ENCODE measurements at places on chromosomes 5 and 9. TPM values are rescaled to one million over a fixed set of nuclear protein-coding genes. Genes with fewer than 3 reads are reported as not detected.

DNA sequence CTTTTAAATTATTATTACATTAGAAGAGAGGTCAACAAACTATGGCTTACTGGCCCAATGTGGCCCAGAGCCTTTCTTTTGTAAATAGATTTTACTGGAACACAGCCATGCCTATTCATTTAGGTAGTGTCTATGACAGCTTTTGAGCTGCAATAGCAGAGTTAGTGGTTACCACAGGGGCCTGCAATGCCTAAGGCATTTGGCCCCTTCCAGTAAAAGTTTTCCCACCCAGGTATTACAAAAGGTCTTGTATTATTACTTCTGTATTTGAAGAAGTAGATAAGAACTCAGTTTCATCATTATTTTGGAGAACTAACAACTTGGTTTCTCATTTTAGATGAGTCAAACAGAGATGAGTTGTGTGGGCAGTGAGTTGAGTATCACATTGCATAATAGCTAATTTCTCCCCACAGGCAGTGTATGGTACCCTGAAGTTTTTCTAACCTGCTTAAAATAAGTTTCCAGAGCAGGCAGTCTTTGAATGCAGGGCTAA lies 9.5 kb downstream of the MTRR start:
- peaks cover 47% of the 10 kb centered on the region for H3K4me1 ChIP-seq
- no peaks in the 10 kb centered on the region for H3K27me3 ChIP-seq
- DNase-seq: no peak

DNA sequence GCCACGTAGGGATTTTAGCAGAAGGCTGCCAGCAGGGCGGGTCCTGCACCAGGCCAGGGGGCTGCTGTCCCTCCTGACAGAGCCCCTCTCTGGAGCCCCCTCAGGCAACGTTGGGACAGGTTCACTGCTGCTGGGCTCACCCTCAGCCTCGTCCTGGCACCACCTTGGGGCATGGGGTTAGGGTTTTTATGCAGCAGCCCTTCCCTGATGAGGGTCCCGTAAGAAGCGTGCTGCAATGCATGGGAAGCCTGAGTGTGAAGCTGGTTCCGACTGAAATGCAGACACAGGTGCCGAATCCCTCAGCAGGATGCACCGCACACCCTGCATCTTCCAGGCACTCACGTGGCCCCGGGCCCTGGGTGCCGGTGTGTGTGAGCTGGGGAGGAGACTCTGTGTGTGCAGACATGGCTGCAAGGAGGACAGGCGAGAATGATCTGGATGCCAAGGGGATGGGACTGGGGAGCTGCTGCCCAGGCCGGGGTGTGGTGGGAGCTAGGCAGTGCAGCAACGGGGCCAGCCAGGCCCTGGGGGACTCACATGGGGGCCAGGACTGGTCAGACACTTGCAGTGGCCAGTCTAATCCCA lies 27.1 kb downstream of the ZDHHC11B start:
- no peaks in the 10 kb centered on the region for H3K27me3 ChIP-seq
- H3K4me3 ChIP-seq: no peak overlapping the region
- H3K4me1 ChIP-seq: peaks cover 7% of the 10 kb centered on the region

DNA sequence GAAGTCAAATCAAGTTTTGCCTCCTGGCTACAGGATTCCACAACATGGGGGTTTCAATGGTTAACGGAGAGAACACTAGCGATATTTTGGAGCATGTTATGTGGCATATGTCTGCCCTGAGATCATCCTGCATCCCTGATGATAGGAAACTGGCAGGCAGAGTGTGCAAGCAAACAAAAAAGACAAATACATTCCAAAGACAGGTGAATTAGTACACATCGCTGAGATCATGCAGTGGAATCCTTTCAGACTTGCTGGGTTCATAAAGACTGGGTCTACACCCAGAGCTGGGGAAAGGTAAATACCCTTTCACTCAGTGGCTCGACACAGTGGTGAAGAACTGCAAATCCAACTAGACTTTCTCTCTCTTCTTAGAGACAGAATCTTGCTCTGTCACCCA lies 286.5 kb downstream of the EFNA5 start:
- peaks cover 18% of the 10 kb centered on the region for H3K4me1 ChIP-seq
- no peak overlapping the region for H3K27ac ChIP-seq
- H3K36me3 ChIP-seq: no peaks in the 10 kb centered on the region
- no peak for DNase-seq
- no peaks in the 10 kb centered on the region for H3K27me3 ChIP-seq
- no peak overlapping the region for H3K4me3 ChIP-seq

DNA sequence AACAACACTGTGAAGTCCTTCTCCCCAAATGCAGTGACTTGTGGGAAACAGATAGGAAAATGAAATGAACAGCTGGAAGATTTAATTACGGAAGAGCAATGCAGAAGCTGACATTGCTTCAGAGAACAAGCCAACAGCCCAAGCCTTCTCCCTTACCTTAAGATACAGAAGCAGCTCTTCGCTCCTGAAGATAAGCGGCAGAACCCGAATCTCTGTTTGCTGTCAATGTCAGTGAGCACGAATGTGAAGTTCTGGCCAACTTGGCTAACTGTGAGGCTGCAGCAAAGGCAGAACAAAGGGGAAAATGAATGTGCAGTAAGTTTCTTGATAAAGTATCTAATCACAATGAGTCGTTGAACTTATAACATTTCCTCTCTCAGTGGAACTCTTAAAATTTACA lies 172.4 kb downstream of the DENND1A start:
- no peak overlapping the region for H3K27ac ChIP-seq
- no peaks in the 10 kb centered on the region for H3K4me1 ChIP-seq
- H3K36me3 ChIP-seq: peaks cover 7% of the 10 kb centered on the region
- DNase-seq: no peak
- no peaks in the 10 kb centered on the region for H3K27me3 ChIP-seq

The CXCL14 gene
- total RNA-seq: not detected

- H3K4me1 ChIP-seq: peaks cover 8% of the 10 kb centered on the region
- peak overlapping the region; percentile 75 for H3K27ac ChIP-seq
- H3K4me3 ChIP-seq: peak overlapping the region; percentile 79
These were observed 62.4 kb upstream of the FSD1L start for GRCh38 chr9:105385381-105385985.

The PIP5K1B gene
- 1.9 TPM for total RNA-seq

- no peaks in the 10 kb centered on the region for H3K36me3 ChIP-seq
- no peak overlapping the region for H3K4me3 ChIP-seq
- no peak overlapping the region for H3K27ac ChIP-seq
- no peaks in the 10 kb centered on the region for H3K27me3 ChIP-seq
These were observed 6.7 kb upstream of the DBH start for GRCh38 chr9:133629221-133630110.

- H3K27me3 ChIP-seq: no peaks in the 10 kb centered on the region
- H3K4me1 ChIP-seq: no peaks in the 10 kb centered on the region
- no peak for DNase-seq
- H3K4me3 ChIP-seq: no peak overlapping the region
These were observed 424.0 kb downstream of the CDH18 start for GRCh38 chr5:19564036-19564435.

DNA sequence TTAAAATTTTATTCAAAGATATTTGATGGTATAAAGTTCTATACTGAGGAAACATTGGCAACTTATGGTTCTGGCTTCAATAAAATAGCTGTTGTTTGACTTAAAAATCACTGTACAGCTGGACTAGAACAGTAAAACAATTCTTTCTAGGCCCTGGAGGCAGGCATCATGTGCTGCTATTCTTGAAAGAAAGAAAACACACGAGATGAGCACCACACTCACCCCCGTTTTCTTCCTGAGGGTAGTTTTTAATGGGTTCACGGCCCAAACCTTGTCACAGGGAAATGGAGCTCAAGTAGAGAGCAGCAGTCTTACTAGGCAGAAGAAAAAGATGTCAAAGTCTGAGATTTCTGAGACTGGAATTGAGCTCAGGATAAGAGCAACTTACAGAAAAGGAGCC lies 68.0 kb downstream of the FSTL4 start:
- no peak overlapping the region for H3K4me3 ChIP-seq
- H3K27me3 ChIP-seq: peaks cover 50% of the 10 kb centered on the region
- H3K27ac ChIP-seq: no peak overlapping the region
- H3K36me3 ChIP-seq: no peaks in the 10 kb centered on the region
- no peaks in the 10 kb centered on the region for H3K4me1 ChIP-seq
- no peak for DNase-seq

GRCh38 chr9:87503430-87503829 lies 5.8 kb downstream of the DAPK1 start:
- H3K4me3 ChIP-seq: no peak overlapping the region
- no peaks in the 10 kb centered on the region for H3K36me3 ChIP-seq
- H3K27me3 ChIP-seq: peaks cover 28% of the 10 kb centered on the region

The LVRN gene
- total RNA-seq: not detected

- H3K4me3 ChIP-seq: no peak overlapping the region
- H3K36me3 ChIP-seq: no peaks in the 10 kb centered on the region
- peaks cover 8% of the 10 kb centered on the region for H3K27me3 ChIP-seq
- no peak overlapping the region for H3K27ac ChIP-seq
- no peaks in the 10 kb centered on the region for H3K4me1 ChIP-seq
- DNase-seq: no peak
These were observed 18.3 kb upstream of the OBP2B start for GRCh38 chr9:133227242-133227860.

GRCh38 chr5:139759219-139759721 lies 36.3 kb upstream of the PSD2 start:
- H3K4me3 ChIP-seq: no peak overlapping the region
- H3K27ac ChIP-seq: no peak overlapping the region
- H3K4me1 ChIP-seq: peaks cover 11% of the 10 kb centered on the region
- no peak for DNase-seq
- H3K27me3 ChIP-seq: peaks cover 47% of the 10 kb centered on the region

DNA sequence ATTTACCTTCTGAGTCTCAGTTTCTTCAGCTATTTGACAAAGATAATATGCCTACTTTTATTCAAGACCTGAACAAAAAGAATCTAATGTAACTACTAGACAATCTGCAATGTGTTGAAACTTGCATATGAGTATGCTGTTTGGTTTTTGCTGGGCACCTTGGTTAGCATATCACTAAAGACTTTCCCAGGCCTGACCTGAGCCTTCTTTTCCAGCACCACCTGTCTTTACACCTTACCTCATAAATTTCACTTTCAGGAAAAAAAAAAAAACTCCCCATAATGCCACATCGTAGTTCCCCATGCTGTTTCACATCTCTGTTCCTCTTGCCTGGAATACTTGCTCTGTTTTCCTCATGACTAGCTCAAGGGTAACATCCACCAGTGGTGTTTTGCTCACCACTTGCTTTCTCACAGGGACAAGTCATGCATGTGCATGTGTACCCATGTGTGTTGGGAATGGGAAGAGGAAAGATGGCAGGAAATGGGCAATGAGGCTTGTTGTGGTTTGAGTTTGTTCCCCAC lies 45.6 kb upstream of the TLE4 start:
- H3K4me1 ChIP-seq: no peaks in the 10 kb centered on the region
- no peak for DNase-seq
- H3K4me3 ChIP-seq: no peak overlapping the region

The AGPAT2 gene
- total RNA-seq: 16.1 TPM

The PRDM9 gene
- total RNA-seq: not detected

- no peak overlapping the region for H3K27ac ChIP-seq
- no peaks in the 10 kb centered on the region for H3K4me1 ChIP-seq
- peaks cover 11% of the 10 kb centered on the region for H3K27me3 ChIP-seq
- DNase-seq: no peak
These were observed 153.4 kb downstream of the SEC61B start for GRCh38 chr9:99375481-99375880.

The TBC1D9B gene
- 74.9 TPM for total RNA-seq

DNA sequence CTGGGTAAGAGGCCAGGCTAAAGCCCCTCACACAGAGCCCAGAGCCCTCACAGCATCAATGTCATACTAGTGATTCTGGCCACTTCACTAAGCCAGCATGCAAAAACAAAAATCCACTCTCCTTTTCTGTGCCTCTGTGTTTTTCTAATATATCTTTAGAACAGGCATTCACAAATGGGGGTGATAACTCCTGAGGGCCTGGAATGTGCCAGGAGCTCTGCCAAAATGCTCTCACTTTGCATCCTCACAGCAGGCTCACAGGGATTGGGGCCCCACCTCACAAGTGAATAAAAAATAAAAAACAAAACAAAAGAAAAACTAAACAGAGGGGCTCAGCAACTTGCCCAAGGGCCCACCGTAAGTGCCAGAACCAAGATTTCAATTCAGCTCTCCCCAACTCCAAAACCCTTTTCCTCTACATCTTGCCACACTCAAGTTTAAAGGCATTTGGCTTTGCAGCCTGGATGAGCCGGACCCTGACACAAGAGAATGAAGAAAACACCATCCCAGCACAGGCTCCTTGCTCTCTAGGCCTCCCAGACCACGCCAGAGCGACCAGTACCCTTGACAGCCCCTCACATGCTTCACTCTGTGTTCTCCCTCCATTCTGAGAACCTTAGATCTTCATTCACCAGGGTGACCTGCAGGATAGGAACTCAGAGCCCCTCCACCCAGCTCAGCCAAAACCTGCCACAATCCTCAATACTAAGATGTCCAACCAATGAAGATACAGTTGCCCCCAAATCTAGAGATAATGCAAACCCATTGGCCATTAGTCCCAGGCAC lies 51.3 kb downstream of the SAXO1 start:
- H3K27me3 ChIP-seq: no peaks in the 10 kb centered on the region
- no peaks in the 10 kb centered on the region for H3K36me3 ChIP-seq
- peaks cover 2% of the 10 kb centered on the region for H3K4me1 ChIP-seq
- H3K27ac ChIP-seq: no peak overlapping the region
- no peak for DNase-seq

The CA9 gene
- 2.7 TPM for total RNA-seq

The NR3C1 gene
- 54.0 TPM for total RNA-seq

DNA sequence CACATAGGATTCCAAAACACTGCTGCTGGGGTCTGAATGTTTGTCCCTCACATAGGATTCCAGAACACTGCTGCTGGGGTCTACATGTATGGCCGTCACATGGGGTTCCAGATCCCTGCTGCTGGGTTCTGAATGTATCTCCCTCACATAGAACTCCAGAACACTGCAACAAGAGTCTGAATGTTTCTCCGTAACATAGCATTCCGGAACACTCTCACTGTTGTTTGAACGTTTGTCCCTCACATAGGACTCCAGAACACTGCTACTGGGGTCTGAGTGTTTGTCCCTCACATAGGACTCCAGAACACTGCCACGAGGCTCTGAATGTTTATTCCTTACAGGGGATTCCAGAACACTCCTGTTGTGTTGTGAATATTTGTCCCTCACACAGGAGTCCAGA lies 216.8 kb downstream of the FOXD4L6 start:
- H3K4me1 ChIP-seq: no peaks in the 10 kb centered on the region
- peaks cover 33% of the 10 kb centered on the region for H3K36me3 ChIP-seq
- no peak overlapping the region for H3K27ac ChIP-seq
- no peak overlapping the region for H3K4me3 ChIP-seq
- DNase-seq: no peak

The SLC6A19 gene
- total RNA-seq: not detected
